ENCODE measurements at places on chromosomes 3 and 15. TPM values are rescaled to one million over a fixed set of nuclear protein-coding genes. Genes with fewer than 3 reads are reported as not detected.

DNA sequence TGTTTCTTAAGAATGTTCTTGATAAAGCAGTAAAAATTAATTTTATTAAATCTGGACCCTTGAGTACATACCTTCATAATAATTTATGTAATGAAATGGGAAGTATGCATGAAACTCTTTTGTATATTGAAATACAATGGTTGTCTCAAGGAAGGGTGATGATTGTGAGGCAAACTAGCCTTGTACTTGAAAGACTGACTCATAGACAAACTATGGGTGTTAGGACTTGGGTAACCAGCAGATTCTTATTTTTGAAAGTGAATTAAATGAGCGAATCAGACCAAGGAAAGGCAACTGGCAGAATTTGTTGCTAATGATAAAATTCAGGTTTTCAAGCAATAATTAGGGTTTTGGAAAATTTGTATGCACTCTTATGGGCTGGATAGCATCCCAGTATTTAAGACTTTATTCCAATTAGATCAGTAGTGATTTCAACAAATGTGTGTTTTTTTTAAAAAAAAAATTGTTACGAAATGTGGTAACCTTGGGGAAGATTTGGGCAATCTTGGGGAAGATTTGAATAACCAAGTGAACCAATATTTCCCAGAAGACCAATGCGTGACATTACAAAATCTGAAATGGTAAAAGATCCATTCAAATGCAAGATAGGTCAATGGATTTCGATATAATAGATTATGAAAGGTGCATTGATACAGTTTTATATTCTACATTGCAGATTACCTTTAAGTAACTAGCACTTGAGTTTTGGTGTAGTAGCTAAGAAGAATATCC lies 42.0 kb downstream of the ATP2C1 start:
- no peak for DNase-seq

DNA sequence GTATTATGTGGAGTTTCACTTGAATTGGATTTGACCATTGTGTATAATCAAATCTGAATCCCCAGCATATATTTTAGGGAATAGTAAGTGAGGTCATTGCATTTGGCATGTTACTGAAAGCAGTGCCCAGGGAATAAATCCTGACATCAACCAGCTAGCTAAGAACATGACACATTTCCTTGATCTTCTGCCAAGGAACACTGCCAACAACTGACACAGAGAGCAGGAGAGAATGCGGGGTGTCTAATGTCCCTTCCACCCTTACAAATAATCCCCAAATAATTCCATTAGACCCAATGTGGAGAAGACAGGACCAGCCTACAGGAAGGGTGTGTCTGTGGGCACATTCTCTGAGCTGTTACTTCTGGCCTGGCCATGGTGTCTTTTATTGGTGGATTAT lies 30.6 kb upstream of the UBE3A start:
- no peak for DNase-seq

GRCh38 chr3:71441217-71441924 lies 142.2 kb downstream of the FOXP1 start:
- no peak for DNase-seq

TMCO5A gene
- not detected for total RNA-seq

- DNase-seq: no peak
These were observed 2.8 kb upstream of the SST start for GRCh38 chr3:187673012-187673411.

- no peak for DNase-seq
These were observed 16.7 kb upstream of the PPP1R2 start for GRCh38 chr3:195559723-195560409.

TGM4 gene
- not detected for total RNA-seq

FES gene
- total RNA-seq: 8.8 TPM

CCDC33 gene
- 0.10 TPM for total RNA-seq

DNA sequence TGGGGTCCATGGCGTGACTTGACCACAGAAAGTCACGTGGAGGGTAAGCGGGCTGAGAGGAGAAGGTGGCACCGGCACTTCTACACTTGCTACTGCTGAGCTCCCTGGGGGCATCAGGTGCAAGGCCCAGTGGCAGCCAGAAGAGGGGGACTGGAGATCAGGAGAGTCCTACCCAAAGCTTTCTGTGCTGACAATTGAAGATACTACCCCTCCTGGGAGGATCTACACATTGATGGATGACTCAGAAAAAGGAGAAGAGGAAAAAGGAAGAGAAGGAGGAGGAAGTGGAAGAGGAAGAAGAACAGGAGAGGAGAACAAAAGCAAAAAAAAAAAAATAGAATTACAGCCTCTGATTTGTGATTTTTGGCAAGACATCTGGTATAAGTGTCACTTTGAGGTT lies 41.2 kb downstream of the MYO5C start:
- no peak for DNase-seq

GRCh38 chr3:186123012-186123411 lies 14.1 kb upstream of the ETV5 start:
- no peak for DNase-seq

GRCh38 chr15:67137951-67138848 lies 72.8 kb downstream of the SMAD3 start:
- DNase-seq: no peak

VIPR1 gene
- 98.0 TPM for total RNA-seq

DNA sequence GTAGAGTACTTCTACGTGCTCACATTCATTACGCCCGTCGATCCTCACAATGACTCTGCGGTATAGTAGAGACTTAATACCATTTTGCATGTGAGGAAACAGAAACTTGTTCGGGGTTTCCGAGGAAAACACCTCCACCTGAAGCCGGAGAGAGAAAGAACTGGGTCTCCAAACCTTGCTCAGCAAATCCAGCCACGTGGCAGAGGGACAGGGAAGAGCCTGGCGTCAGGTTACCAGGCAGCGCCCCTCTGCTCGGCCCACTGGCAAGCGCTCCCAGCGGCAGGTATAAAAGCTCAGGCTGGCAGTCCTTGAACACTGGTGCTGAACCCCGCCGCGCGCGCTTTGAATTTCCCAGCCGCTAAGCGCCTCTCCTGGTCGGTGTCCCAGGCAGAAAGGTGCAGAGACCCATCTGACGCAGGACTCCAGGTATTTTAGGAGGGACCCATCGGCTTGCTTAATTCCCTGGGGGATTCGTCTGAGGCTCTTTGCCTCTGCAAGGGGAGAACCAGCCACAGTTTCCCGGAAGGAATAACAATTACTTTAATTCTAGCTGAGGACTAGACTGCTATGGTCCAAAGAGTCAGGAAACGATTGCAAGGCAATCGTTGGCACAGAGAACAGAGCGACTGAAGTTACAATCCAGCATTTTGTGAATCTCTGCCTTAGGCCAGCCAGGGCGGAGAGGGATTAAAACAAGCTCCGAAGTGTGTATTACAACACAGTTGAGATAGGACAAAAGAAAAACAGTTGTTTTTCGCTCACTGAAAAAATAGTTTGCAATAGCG lies at the start of gene C2CD4A:
TSS of gene C2CD4A (plus strand) at position 315 of the 785 bp plus-strand sequence. CDS start 637 bp downstream, outside the sequence.
- DNase-seq: peak; percentile 91

- DNase-seq: no peak
These were observed 44.0 kb downstream of the FGD5 start for GRCh38 chr3:14862661-14863230.

SIN3A gene
- 54.3 TPM for total RNA-seq

GRCh38 chr3:29665688-29666087 lies 384.8 kb downstream of the RBMS3 start:
- DNase-seq: no peak

DNA sequence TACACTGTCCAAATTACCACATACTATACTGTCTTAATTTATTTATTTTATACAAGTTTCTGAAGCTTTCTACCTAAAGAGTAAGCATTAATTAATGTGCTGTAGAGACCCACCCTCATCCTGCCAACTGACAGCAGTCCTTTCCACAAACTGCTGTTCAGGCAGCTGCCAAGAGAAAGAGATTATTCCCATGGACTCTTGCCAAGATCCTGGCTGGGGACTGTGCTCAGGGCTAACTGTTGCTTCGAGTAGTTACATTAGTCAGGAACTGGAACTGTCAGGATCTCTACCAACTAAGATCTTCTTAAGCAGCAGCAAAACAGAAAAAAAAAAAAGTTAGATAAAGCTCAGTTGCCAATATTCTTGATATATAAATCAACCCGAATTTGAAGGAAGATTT lies 398.8 kb downstream of the MECOM start:
- DNase-seq: peak; percentile 84

- peak; percentile 48 for DNase-seq
These were observed 17.9 kb upstream of the TM4SF1 start for GRCh38 chr3:149395107-149396089.

- no peak for DNase-seq
These were observed 29.0 kb downstream of the VIPR1 start for GRCh38 chr3:42531470-42531869.

DNA sequence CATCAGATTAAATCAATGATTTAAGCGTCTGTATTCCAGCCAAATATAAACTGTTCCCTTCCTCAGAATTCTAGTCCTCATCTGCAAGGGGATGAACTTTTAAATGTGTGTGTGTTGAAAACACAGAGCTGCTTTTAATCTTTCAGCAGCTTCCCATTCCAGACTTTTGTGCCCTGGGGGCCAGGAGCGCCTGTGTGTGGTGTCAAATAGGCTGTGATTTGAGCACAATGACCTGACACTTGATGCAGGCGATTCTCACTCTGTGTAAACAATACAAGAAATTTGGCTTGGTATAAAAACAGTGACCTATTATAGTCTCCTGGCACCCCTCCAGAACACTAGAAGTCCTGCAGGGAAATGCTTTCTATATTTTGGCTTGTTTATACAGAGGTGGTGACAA lies 274.6 kb upstream of the ROPN1 start:
- no peak for DNase-seq

- peak; percentile 42 for DNase-seq
These were observed 942 bp downstream of the ELP6 start for GRCh38 chr3:47512416-47513124.

GRCh38 chr3:59245859-59246501 lies 196.2 kb upstream of the CFAP20DC start:
- DNase-seq: no peak

TUSC7 gene
- total RNA-seq: not detected

NPAP1 gene
- not detected for total RNA-seq

GRCh38 chr3:72665701-72666446 lies 182.4 kb downstream of the SHQ1 start:
- DNase-seq: peak; percentile 75

GRCh38 chr3:96449803-96450202 lies 364.6 kb upstream of the EPHA6 start:
- peak; percentile 32 for DNase-seq

RHOV gene
- 14.9 TPM for total RNA-seq

- peak; percentile 35 for DNase-seq
These were observed 224.2 kb upstream of the TBL1XR1 start for GRCh38 chr3:177421481-177421785.

HOMER2 gene
- total RNA-seq: 3.1 TPM

DLL4 gene
- 21.6 TPM for total RNA-seq

GRCh38 chr3:171649267-171649666 lies 161.0 kb downstream of the PLD1 start:
- DNase-seq: no peak

All from colonic mucosa (tissue), 4 donors.